ENCODE measurements at places on chromosomes 6 and 20. TPM values are rescaled to one million over a fixed set of nuclear protein-coding genes. Genes with fewer than 3 reads are reported as not detected.
A peak's percentile ranks its signal among the peaks of the same experiment; 100 is the strongest.

- peak; percentile 13 for DNase-seq
Measured at GRCh38 chr6:89146718-89147700, 1.2 kb downstream of the PM20D2 start.

DNA sequence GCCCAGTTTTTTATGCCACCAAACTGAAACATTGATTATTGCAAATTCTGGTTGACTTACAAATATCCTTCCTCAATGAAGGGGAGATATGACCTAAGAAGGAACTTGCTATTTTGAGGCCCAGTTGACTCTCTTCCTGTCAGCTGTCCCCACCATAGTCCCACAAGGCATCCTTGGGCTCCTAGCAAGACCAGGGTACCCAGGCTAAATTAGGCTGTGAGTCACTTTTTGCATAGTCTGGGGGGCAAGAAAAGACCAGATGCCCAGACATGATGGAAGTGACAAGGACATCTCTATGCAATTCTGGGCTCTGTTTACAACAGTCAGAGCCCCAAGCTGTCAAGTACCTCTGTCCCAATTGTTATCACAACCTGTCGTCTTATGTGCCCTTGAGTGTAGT, 31.8 kb upstream of the MAFB start:
- DNase-seq: no peak

DNA sequence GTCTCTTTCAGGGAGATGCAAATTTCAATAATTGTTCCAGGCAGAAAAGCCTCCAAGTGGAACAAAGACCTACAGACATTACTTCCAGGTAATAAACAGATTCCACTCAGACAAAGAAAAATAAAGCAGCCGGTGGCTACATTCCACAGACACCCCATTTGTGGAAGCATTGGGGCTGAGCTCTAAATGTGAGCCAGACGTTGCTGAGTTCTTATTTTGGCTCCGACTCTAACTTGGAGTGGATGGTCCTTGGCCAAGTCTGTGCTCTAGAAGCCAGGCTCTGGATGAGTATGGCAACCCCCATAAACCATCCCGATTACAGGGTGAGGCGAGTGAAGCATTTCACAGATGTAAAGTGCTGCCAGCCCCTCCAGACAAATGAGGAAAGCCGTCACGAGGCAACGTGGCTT, 6.6 kb downstream of the TRAM2 start:
- no peak for DNase-seq

GRCh38 chr6:105875974-105876640, 210.0 kb upstream of the PRDM1 start:
- no peak for DNase-seq

DNA sequence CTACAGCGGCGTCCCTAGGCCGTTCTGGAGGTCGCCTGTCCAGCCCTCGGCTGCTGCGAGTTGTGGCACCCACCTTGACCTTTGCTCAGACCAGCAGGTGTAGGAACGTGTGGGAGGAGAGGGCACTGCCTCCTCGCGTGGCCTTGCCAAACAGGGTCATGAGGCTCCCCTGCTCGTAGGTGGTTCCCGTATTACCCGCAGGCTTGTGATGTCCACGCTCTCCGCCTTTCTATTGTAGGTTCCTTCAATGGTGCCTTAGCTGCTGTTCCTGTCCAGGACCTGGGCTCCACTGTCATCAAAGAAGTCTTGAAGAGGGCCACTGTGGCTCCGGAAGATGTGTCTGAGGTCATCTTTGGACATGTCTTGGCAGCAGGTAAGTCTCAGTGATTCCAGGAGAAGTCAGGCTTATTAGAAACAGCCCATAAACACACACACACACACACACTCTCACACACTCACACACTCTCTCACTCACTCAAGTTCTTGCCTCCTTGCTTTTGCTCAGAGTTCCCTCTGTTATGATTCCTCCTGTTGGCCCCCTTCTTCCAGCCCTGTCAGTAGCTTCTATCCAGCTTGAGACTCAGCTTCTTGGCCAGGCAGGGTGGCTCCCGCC, 942 bp downstream of the ACAT2 start:
- DNase-seq: no peak

DNA sequence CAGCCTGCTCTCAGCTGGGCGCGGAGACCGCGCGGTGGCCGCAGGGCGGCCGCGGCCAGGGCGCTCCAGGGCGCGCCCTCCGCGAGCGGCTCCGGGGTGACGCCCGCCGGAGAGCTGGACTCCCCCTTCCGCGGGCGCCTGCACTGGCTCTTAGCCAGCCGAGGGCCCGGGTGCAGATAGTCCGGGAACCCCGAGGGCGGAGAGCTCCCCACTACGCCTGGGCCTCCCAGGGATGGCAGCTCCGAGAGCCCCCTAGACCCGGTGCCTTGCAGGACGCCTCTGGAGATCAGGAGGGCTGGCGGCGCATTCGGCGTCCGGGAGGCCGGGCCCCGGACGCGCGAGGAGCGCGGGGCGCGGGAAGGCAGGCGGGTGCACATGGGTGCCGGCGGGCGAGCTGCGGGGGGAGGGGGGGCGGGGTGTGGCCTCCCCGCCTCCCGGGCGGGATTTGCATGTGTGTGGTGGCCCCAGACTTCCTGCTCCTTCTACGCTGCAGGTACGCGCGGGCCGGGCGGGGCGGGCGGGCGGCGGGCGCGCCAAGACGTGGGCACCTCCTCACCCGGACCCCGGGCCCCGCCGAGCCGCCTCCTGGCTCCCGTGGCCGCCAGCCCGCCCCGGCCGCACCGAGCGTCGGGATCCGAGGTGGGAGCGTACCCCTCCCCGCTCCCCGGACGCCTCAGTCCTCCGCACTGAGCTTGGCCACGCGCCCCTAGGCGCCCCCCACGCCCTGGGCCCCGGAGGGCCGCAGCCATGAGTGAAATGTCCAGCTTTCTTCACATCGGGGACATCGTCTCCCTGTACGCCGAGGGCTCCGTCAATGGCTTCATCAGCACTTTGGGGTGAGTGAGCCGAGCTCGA, at the start of gene ITPR3:
ITPR3 (plus strand) TSS at position 467 of the 855 bp plus-strand sequence; CDS start at position 748, 281 bp downstream.
- peak; percentile 36 for DNase-seq

DNA sequence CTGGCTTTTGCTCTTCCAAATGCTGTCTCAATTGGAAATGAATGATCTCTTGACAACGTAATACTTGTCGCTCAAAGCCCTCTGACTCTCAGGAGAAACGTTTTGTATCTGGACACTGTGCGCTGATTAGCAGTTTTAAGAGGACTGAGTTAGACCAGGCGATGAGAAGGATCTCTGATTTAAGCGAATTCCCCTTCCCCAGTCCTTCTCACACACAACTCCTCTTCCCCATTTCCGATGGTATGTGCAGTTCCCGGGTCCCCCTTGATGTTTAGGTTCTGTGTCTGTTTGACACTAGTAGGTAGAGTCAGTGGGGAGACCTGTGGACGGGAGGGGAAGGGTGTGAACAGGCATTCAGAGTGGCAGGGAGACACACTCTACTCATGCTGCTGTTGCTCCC, 2.5 kb downstream of the ZDHHC14 start:
- no peak for DNase-seq

DNA sequence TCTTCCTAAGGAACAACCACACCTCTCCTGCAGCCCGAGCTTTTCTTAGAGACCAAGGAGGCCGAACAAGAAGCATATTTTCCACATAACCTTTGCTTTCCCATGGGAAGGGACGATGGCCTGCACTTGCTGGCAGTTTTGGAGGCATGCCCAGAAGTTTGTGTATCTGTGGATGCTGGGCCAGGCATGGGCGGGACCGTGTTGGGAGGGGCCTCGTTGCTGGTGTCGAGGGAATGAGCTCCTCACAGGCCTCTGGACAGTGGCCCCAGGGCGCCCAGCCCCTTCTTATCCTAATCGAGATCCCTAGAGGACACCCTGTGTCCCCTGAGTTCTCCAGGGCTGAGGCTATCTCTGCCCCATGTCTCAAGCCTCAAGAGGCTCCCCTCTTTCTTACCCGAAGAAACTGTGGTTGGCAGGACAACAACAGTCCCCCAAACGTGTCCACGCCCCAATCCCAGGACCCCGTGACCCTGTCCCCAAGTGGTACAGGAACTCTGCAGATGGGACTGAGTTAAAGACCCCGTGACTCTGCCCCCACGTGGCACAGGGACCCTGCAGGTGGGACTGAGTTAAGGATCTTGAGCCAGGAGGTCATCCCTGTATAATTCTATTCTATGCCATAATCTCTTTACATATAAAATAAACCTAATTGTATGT, 99.5 kb upstream of the BHLHE23 start:
- DNase-seq: no peak

Gene PROCR
- 254 TPM for total RNA-seq

Gene BANF2
- total RNA-seq: not detected

Data from endothelial cell (in vitro differentiated cells).